Stimulated activated CD8-positive, alpha-beta memory T cell treated with anti-CD3 and anti-CD28 coated beads, Interleukin-2, amount 100 ng/mL, for 1 hour (primary cell): ENCODE measurements at places on chromosomes 6 and 20.

- no peak for DNase-seq
Measured at GRCh38 chr6:109799664-109800063, 108.6 kb downstream of the FIG4 start.

GRCh38 chr20:32314768-32315167 is 37.3 kb downstream of the KIF3B start:
- no peak for DNase-seq

DNA sequence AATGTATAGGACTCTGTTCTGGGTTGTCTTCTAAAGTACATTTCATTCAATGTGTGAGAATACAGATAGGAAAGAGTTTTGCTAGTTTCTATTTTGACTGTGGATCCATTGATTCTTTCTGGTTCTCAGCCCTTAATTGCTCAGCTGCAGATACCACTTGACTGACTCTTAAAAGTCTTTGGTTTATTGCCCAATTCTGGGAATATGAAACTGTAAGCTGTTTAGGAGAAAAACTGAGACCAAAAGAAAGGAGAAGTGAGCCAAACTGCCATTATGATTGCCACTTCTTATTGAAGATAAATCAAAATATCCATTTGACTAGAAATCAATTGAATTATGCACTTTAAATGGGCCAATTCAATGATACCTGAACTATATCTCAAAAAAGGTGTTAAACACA is 211.4 kb downstream of the ESR1 start:
- DNase-seq, result no peak

DNA sequence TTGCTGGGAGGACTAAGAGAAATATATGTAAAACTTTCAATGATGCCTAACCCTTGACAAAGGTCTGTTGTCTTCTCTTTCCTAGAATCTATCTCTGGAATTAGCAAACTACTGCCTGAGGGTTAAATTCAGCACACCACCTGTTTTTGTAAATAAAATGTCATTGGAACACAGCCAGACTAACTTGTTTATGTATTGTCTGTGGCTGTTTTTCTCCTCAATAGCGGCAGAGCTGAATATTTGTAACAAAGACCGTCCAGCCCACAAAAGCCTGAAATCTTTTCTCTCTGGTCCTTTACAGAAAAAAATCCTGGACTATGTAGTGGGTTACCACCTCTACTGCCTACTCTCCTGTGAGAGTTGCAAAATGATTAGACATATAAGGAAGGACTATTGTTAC is 33.3 kb upstream of the SYNDIG1 start:
- DNase-seq, result no peak

- DNase-seq, result no peak
Measured at GRCh38 chr6:14036911-14037310, 80.7 kb upstream of the CD83 start.

DNA sequence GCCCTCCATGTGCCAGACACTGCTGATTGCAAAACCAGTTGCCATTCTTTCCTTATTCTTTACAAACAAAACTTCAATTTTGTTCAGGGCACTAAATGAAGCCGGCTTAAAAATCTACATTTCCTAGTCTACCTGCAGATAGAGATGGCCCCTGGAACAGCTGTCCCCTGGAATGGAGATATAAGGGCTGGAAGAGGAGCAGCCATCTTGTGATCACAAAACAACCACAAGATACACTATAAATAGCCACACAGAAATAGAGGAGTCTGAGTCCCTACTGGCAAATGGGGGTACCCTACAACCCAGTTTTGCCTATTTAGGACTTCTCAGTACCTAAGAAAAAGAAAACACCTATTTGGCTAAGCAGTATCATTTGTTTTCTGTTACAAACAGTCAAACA is 115.9 kb upstream of the BEND6 start:
- no peak for DNase-seq

DNA sequence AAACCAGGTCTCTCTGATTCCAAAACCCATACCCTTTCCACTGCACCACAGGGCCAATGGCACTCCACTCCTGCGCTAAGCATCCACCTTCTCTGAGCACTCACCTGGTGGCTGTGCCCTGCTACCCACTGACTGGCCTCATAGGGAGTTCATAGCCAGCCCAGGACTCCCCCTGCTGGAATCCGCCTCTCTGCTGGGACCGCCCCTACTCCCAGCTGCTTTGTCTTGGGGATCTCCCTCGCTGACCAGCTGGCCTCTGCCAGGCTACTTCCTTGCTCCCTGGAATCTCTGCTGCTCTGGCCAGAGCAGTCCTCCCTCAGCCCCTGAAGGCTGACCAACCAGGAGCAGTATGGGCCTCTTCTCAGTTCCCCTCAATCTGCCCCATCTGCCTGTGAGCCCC is 129.7 kb downstream of the FAXC start:
- DNase-seq, result no peak

GRCh38 chr20:18094191-18094590 is 36.5 kb upstream of the OVOL2 start:
- no peak for DNase-seq

GRCh38 chr20:6636209-6637159 is 131.0 kb upstream of the BMP2 start:
- no peak for DNase-seq

- no peak for DNase-seq
Measured at GRCh38 chr6:35919085-35919826, 1.6 kb downstream of the SRPK1 start.

- no peak for DNase-seq
Measured at GRCh38 chr6:82872185-82872584, 193.5 kb downstream of the UBE3D start.

- DNase-seq, result no peak
Measured at GRCh38 chr6:150033207-150033771, 8.0 kb upstream of the RAET1L start.

- no peak for DNase-seq
Measured at GRCh38 chr6:41186031-41186562, 14.9 kb downstream of the TREML2 start.

DNA sequence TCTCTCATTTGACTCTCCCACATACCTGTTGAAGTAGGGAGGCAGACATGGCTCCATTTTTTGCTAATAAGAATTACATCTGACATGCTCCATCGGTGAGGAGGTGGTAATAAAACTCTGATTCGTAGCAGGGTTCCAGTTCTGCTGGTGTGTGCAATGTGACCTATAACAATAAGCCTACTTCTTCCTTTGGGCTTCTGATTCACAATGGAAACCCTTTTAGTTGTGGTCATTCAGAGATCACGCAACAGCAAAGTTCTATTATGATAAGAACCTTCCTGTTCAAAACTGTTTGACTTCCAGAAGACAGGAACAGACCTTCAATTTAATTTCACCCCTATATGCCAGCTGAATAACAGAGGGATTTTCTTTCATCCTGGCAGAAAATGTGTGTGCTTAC is 31.4 kb upstream of the GSTA4 start:
- DNase-seq, result no peak

DNA sequence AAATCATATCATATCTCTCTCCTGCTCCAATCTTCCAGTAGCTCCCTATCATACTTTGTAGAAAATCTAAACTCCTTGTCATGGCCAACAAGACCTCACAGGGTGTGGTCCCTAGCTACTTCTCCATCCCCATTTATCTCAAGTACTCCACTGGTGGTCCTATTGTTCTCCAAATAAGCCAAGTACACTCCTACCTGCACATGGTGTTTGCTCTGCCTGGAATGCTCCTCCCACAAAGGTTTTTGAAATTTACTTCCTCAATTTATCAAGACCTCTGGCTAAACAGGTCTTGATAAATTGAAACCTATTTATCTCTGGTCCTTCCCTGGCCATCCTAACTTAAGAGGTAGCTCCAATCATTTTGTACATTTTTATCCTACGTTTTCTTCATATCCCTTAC is 12.1 kb downstream of the TMX4 start:
- no peak for DNase-seq

DNA sequence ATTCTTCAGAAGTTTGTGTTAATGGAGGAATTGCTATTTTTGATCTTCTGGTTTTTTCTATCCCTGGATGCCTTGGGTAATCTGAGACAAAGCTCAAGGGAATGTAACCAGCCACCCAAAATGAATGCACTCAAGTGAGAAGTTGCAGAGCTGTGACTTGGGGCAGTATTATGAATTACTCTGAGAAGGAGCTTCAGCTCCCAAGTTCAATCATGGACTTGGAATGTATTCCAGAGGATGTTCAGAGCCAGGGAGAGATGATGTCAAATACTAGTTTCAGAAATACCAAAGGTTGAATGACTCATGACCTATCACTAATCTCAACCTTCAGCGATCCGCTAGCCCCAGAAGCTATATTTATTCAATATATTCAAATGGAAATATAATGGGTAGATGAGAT is 375.2 kb upstream of the PLCB4 start:
- no peak for DNase-seq

DNA sequence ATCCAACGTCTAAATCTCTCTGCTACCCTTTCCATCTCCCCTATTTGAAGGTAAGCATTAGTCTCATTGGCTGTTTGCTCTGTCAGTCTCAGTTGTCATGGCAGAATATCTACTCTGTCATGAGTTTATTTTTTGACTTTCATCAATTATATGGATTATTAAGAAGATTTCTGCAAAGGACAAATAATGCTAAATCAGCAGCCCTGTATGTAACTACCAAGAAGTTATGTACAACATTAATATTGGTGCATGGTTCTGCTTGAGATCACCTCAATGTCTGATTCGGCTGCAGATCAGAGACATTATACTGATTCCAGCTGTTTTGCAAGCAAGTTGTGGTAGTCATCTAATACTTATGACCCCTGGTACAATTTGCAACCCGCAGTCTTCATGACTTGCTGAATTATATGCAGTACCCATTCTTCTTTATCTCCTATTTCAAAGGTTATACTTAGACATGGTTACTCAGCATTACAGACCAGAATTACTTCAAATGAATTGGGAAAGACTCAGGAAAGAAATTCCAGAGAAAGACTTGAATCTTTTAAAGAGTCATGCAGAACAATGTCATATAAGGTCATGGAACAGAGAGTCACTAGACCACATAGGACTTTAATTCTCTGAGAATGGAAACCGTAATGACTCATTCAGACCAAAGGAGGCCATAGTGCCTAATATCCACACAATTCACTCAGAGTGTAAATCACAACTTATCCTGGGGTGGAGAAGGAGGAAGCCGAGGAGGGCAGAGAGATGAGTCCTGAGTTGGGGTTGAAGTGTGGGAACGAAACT is 201.4 kb downstream of the IBTK start:
- DNase-seq, result no peak
